Astrocyte (in vitro differentiated cells and primary cell): ENCODE measurements at places on chromosomes 3 and 15.

DNA sequence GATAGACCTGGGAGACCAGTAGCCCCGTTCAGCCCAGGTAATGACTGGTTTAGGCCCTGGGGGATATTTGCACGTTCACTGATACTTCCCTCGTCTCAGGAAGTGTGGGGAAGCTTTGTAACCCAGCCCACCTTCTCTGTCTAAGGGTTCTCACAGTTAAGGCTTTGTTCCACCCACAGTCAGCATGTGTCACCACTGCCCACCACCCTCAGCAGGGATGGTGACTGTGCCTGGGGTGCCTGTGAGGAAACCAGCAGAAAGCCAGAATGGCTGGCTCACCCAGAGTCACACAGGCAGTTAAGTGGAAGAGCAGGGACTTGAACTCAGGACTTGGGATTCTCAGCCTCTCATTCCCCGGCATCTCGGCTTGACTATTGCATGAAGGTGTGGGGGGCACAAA is 5.2 kb downstream of the KBTBD13 start:
- DNase-seq: no peak

- DNase-seq: no peak
Measured at GRCh38 chr3:195885036-195885891, 23.1 kb downstream of the TNK2 start.

DNA sequence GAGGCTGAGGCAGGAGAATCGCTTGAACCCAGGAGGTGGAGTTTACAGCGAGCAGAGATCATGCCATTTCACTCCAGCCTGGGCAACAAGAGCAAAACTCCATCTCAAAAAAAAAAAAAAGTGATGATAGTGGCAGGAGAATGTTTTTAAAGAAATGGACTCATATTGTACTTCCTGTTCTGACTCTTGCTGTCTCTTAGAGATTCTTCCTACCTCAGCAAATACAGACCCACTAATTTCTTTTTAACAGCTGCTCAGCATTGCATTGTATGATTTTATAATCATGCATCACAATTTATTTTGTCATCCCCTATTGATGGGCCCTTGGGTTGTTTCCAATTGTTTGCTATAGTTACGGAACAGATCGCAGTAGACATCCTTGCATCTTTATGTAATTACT is 8.8 kb upstream of the ANKDD1A start:
- no peak for DNase-seq

- DNase-seq: no peak
Measured at GRCh38 chr3:53677413-53677812, 168.8 kb downstream of the CHDH start.

DNA sequence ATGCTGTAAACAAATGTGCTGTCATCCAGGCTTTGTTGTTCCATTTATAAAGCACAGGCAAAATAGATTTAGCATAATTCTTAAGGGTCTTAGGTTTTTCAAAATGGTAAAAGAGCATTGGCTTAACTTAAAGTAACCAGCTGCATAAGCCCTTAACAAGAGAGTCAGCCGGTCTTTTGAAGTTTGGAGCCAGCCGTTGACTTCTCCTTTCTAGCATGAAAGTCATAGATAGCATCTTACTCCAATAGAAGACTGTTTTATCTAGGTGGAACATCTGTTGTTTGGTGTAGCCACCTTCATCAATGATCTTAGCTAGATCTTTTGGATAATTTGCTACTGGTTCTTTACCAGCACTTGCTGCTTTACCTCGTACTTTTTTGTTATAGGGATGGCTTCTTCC is 297.5 kb upstream of the DCBLD2 start:
- DNase-seq: no peak
